Erythroblast (primary cell): ENCODE measurements at places on chromosomes 6 and 20.

DNA sequence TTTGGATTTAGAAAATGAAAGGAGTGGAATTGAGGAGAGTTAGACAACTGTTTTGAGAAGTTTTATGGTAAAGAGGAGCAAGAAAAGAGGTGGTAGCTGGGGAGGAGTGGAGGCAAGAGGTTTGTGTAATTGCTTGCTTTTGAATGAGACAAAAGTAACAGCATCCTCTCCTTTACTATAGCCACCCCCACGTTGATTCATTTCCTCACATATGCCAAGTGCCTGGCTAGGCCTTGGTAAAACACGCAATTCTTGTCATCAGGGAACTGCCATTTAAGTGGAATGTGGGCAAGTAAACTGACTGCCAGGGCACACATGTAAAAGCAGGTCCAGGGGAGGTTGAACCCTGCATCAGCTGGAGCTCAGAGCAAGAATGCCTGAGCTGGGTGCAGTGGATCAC is 4.1 kb downstream of the MTRES1 start:
- DNase-seq: no peak

DNA sequence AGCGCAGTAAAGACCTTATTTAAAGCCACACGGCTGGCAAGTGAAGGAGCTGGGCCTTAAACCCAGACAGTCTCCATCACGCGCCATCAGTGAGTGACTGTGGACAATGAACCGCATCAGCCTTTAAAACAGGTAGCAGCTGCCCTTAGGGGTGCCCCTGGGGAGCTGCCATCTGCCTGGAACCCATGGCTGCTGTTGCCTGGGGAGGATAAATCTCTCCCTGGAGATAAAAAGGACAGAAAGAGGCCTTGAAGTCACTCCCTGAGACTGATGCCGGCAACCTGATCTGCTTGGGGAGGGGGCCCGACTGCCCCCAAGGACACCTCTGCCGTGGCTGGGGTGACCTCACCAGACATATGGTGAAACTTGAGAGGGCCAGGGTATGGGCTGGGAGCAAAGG is 73.5 kb downstream of the PREX1 start:
- DNase-seq: no peak

DNA sequence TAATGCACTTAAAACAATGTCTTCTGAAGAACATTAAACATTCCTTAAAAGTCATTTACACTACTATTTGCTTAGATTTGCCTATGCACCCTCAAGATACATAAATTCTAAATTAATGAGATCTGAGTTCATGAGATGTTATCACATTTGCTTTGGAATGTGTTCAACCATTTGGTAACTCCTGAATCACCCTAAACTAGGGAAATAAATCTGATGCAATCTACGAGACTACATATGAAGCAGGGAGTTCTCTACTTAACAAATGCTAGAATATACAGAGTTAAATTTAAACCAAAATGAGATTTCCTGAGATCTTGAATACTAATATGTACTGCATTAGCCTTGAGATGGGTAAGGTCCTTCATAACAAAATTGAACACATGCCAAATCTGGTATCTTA is 170.1 kb downstream of the CLIC5 start:
- no peak for DNase-seq

GRCh38 chr20:62481425-62482145 is 5.8 kb upstream of the GATA5 start:
- peak; percentile 59 for DNase-seq

GRCh38 chr6:168960551-168961263 is 292.9 kb downstream of the THBS2 start:
- DNase-seq: no peak

GRCh38 chr6:129031051-129031599 is 148.2 kb downstream of the LAMA2 start:
- DNase-seq: no peak

DNA sequence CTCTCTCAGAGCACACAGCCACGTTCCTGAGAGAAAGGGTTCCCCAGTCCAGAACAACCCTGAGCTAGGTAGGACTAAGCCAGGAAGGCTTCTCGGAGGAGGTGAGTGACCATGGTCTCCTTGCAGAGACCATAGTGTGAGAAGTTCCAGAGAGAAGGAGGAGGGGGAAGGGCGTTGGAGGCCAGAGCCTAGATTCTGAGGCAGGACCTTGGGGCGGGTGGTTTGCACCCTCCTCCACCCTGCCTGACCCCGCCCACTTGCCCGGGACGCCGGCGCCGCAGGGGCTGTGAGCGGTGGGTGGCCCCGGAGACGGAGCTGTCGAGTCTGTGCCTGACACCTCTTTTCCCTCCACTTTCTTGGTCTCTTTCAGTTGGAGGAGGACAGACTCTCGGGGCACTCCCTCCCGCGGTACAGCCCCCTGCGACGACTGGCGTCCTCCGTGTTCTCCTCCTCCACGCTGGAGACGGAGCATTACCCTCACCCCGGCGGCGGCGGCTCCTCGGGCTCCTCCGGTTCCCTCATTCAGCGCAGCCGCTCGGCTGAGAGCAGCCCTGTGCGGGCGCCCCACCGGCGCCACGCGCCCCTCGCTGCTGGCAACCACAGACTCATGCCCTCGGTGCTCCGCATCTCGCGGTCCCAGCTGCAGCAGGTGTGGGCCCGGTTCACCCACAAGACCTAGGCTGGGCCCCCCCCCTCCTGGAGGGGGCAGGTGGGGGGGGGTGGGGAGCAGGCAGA is 26.2 kb downstream of the TTBK1 start:
- peak; percentile 46 for DNase-seq

DNA sequence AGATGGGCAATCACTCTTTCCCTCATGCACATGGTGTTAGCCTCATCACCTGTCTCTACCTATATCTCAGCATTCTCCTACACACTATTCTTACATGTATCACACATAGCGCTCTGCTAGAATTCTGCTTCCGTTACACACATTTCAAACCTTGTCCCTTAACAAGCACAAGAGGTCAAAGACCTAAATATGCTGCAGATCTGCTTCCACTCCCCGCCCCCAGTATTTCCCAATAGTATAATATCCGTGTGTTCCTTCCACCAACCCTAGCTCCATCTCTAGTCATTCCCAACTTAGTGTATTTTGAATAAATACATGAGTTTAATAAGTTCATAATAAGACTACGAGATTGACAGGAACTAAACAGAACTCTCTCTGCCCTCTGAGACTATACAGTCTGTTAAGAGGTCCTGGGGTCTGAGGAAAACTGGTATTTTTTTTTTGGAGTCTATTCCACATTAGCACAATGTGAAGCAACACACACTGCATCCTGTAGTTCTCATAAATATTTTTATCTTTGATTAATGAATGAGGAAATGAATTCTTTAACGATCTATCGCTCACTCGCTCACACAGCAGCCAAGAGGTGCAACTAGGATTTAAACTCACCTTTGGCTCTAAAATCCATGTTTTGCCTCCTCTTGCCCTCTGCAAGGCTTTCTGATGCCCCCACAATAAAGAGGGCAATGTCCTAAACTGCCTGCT is 491.6 kb downstream of the QKI start:
- DNase-seq: no peak

DNA sequence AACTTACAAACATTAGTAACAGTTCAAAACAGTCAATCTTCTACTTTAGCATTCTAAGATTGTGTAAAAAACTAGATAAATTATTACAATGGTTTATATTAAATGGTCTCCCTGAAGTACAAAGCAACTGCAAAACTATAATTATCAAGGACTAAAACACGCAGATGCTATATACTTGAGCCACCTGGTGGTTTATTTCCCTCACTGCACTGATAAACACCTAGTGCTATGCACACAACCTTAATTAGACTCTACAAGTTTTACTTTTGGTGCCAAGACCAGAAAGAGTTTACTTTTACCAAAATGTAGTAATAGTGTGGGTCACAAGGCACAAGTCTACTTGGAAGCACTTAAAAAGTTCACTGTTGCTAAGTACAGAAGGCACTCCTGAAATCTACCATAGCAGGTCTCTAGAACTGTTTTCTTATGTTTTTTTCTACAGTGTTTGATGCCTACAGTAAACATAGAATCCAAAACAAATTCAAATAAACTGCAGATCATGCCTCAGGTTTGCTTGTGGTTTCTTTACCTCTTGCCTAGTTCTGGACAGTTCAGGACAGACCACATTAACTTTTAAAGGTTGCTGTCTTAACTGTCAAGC is 49.2 kb downstream of the GMDS start:
- peak; percentile 76 for DNase-seq

- DNase-seq: no peak
These were observed 147.8 kb downstream of the PHACTR3 start for GRCh38 chr20:59752101-59752586.

- DNase-seq: peak; percentile 68
These were observed at the start of gene C6orf141 for GRCh38 chr6:49550492-49551077. C6orf141 (plus strand) TSS chr6:49550668; CDS start chr6:49550793, 125 bp downstream.

- DNase-seq: no peak
These were observed 700.5 kb downstream of the KHDRBS2 start for GRCh38 chr6:61585504-61585903.
